Tibial nerve (tissue), 4 donors: ENCODE measurements at places on chromosomes 16 and 17.

GRCh38 chr16:52367821-52368220 is 179.1 kb downstream of the TOX3 start:
- no peak for DNase-seq

GRCh38 chr17:1995907-1996799 is 29.0 kb downstream of the RTN4RL1 start:
- no peak for DNase-seq

GRCh38 chr16:87464691-87465300 is 28.0 kb downstream of the ZCCHC14 start:
- peak; percentile 81 for DNase-seq

DNA sequence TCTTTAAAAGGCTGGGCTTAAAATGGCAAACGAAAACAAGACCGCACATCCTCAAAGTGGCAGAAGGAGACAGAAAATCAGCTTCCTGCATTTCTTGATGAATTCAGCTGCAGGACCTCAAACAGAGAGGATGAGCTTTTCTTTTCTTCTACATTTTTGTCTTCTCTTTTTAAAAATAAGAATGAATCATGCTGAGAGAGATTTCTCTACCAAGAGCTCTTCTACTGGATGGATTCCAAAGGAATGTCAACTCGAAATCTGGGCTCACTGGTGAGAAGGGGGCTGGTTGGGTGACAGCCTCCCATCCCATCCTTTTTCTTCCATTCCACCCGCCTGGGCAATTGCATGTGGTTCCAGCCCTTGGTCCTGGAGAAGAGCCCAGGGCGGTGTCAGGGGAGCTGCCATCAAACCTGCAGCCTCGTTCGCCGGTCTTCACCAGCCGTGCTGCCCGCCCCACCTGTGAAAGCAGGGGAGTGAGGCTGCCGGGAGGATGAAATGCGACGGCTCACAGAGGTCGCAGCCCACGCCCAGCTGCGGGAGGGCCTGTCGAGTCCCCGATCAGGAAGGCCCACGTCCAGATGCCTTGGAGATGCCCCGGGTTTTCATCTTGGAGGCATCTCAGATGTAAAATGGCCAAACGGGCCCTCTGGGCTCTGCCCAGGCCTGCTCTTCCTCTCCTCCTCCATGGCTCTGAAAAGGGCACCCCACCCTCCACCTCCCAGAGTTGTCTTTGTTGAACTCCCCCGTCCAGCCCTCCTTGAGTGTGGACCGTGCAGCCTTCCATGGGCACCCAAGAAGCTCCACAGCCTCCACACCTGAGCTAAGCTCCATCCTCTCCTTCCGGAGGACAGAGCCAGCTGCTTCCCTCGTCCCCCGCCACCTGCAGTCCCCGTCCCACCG is 121.9 kb downstream of the FOXL1 start:
- no peak for DNase-seq

- DNase-seq: no peak
Observed at GRCh38 chr17:6305613-6306360, 129.1 kb downstream of the AIPL1 start.

GRCh38 chr17:27989046-27989445 is 53.4 kb upstream of the NLK start:
- DNase-seq: no peak
